ENCODE measurements at places on chromosomes 12 and 14. TPM values are rescaled to one million over a fixed set of nuclear protein-coding genes. Genes with fewer than 3 reads are reported as not detected.

DNA sequence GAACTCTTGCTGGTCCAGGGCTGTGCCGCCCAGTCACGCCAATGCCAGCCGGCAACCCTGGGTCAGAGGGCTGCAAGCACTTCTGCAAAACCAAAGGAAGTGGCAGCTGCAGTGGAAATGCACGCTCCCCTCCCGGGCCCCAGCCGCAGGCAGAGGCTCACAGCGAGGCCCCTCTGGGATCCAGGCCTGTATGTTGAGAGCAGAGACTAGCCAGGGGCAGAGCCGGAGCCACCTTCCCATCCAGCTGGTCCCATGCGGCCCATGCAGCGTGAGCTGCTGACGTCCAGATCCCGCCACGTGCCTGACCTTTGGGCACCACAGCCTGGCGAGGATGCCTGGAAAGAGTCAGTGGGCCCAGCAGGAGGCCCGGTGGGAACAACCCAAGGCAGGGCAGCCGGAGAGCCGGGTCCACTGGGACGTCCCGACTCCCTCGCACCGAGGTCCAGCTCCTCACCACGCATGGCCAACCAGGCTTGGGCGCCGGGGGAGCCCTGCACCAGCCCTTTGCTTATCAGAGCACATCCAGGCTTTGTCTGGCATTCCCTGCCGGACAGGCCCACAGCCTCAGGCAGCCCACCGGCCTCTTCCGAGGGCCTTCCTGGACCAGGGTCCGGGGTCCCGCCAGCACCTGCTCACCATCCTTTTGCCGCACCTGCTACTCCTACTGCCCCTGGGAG is 4.3 kb downstream of the GPR132 start:
- peak; percentile 55 for DNase-seq
- H3K36me3 ChIP-seq = no peaks in the 10 kb centered on the region
- no peak overlapping the region for H3K4me3 ChIP-seq
- H3K27me3 ChIP-seq = no peaks in the 10 kb centered on the region
- H3K4me1 ChIP-seq = no peaks in the 10 kb centered on the region

Gene TPPP2
- total RNA-seq = not detected

Gene PLXNC1
- total RNA-seq = 11.6 TPM

Gene RPGRIP1
- total RNA-seq = 0.47 TPM

Gene RND1
- total RNA-seq = 1.0 TPM

Gene PROX2
- not detected for total RNA-seq

- no peaks in the 10 kb centered on the region for H3K36me3 ChIP-seq
- no peak for DNase-seq
- H3K4me1 ChIP-seq = no peaks in the 10 kb centered on the region
- H3K27ac ChIP-seq = no peak overlapping the region
These were observed 79.7 kb upstream of the MYF6 start for GRCh38 chr12:80627782-80628181.

Gene PYGL
- total RNA-seq = 40.3 TPM

GRCh38 chr12:27906127-27906500 is 66.4 kb downstream of the PTHLH start:
- no peak overlapping the region for H3K27ac ChIP-seq
- no peaks in the 10 kb centered on the region for H3K4me1 ChIP-seq
- no peaks in the 10 kb centered on the region for H3K27me3 ChIP-seq
- H3K4me3 ChIP-seq = no peak overlapping the region

DNA sequence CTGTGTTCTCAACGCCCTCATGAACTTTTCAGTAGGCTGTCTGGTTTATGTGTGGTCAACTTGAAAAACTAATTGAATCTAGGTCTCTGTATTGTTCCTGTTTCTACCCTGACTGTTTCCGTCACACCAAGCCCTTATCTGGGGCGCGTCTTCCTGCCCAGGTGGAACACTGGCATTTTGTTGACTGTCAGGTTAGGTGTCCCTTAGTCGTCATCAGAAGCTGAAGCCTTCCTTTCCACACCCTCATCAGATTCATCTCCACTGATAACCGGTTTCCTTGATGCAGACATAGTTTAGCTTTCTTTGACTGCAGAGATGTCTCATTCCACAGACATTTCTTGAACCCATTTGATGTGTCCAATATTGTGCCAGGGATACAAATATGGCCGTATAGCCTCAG is 96.5 kb downstream of the DUSP16 start:
- H3K4me1 ChIP-seq = no peaks in the 10 kb centered on the region
- H3K4me3 ChIP-seq = no peak overlapping the region
- DNase-seq = no peak
- H3K27me3 ChIP-seq = no peaks in the 10 kb centered on the region

DNA sequence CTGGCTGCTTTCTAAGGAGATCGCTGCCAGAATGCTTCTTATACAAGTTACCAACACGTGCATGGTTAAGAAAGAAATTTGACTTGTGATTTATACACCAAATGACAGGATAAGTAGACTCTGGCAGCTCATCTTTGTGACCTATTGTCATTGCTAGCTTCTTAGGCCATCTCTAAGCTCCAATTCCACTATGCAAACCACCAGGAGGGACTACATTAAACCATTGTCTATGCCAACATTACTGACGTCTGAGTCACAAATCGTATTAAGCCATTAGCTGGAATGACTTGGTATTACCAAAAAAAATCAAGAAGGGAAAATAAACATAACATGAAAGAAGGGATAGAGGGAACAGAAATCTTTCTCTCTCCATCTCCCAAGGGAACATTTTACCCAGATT is 15.8 kb upstream of the VPS33A start:
- H3K36me3 ChIP-seq = peaks cover 24% of the 10 kb centered on the region
- H3K27me3 ChIP-seq = no peaks in the 10 kb centered on the region
- H3K4me1 ChIP-seq = no peaks in the 10 kb centered on the region
- H3K27ac ChIP-seq = no peak overlapping the region
- no peak for DNase-seq
